ENCODE measurements at places on chromosomes 5 and 9. TPM values are rescaled to one million over a fixed set of nuclear protein-coding genes. Genes with fewer than 3 reads are reported as not detected.
A peak's percentile ranks its signal among the peaks of the same experiment; 100 is the strongest.

Gene KCNV2
- not detected for total RNA-seq

Gene TMEM252
- not detected for total RNA-seq

Gene ANKRD34B
- not detected for total RNA-seq

Gene ZBTB43
- total RNA-seq = 23.0 TPM

- DNase-seq = no peak
- no peaks in the 10 kb centered on the region for H3K36me3 ChIP-seq
- no peak overlapping the region for H3K4me3 ChIP-seq
Measured at GRCh38 chr5:88925692-88926490, 42.9 kb upstream of the MEF2C start.

DNA sequence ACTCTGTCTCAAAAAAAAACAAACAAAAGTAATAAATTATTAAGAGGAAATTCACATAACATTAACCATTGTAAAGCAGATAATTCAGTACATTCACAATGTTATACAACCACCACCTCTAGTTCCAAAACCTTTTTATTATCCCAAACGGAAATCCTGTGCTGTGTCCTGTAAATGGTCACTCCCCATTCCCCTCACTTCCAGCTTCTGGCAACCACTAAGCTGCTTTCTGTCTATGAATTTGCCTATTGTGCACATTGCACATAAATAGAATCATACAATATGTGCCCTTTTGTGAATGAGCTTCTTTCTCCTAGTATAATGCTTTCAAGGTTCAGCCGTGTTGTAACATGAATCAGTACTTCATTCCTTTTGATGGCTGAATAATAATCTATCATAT lies 20.8 kb downstream of the C9orf152 start:
- no peaks in the 10 kb centered on the region for H3K27me3 ChIP-seq
- H3K27ac ChIP-seq = no peak overlapping the region
- H3K4me1 ChIP-seq = no peaks in the 10 kb centered on the region
- H3K36me3 ChIP-seq = no peaks in the 10 kb centered on the region
- DNase-seq = no peak

- H3K27ac ChIP-seq = no peak overlapping the region
- no peaks in the 10 kb centered on the region for H3K4me1 ChIP-seq
- peaks cover 2% of the 10 kb centered on the region for H3K27me3 ChIP-seq
- DNase-seq = no peak
- H3K4me3 ChIP-seq = no peak overlapping the region
Measured at GRCh38 chr9:133191989-133192388, 17.1 kb downstream of the OBP2B start.

DNA sequence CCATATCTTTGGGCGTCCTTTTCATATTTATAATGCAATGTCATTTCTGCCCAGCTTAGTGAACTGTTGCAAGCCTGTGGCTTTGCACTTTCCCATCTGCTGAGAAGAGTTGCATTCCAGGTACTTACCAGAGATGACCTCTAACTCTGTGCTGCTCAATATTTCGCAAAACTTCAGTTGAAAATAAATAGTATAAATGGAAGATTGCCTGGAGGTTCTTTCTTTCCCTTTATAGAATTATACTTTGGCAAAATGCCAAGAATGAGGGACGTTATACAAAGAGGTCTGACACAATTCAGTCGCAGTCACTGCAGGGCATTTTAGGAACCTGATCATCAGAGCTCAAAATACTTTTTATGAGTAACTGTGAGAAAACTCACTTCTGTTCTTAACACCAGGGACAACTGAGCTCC lies 18.9 kb upstream of the VLDLR start:
- no peak overlapping the region for H3K27ac ChIP-seq
- no peak for DNase-seq
- no peaks in the 10 kb centered on the region for H3K4me1 ChIP-seq
- peaks cover 19% of the 10 kb centered on the region for H3K27me3 ChIP-seq
- H3K36me3 ChIP-seq = no peaks in the 10 kb centered on the region

DNA sequence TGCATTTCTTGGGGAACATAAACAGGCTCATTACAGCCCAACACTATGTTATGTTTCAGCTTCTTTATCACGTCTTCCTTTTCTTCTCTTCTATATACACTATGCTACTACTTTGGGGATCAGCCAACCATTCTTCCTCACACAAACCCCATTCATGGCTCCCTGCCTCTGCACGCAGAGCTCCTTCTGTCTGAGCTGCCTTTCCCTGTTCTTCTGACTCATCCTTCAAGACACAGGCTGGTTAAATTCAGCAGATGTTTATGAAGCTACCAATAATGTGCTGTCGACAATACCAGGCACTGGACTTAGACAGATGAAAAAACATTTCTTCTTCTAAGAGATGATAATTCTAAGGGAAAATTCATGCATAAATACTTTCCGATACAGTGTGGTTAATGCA lies 102.5 kb upstream of the TXNDC8 start:
- H3K27ac ChIP-seq = no peak overlapping the region
- peaks cover 2% of the 10 kb centered on the region for H3K27me3 ChIP-seq
- no peak overlapping the region for H3K4me3 ChIP-seq

DNA sequence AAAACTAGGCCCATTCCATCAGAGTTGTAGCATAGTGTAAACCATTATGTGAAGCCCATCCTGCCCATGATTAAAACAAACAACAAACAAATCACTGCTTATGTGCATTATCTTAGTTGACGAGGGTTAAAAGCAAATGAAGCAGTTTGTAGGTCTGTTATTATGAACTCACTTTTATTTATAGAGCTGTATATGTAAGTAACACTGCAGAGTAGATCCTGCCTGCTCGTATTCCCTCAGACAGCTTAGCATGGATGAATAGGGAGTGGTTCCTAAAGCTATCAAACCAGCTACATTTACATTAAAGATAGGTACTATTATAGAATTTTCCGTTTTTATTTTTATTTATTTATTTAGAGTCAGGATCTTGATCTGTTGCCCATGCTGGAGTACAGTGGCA lies 112.6 kb downstream of the GDNF start:
- no peak overlapping the region for H3K4me3 ChIP-seq
- H3K36me3 ChIP-seq = peaks cover 44% of the 10 kb centered on the region
- H3K4me1 ChIP-seq = peaks cover 16% of the 10 kb centered on the region
- DNase-seq = no peak
- no peaks in the 10 kb centered on the region for H3K27me3 ChIP-seq

DNA sequence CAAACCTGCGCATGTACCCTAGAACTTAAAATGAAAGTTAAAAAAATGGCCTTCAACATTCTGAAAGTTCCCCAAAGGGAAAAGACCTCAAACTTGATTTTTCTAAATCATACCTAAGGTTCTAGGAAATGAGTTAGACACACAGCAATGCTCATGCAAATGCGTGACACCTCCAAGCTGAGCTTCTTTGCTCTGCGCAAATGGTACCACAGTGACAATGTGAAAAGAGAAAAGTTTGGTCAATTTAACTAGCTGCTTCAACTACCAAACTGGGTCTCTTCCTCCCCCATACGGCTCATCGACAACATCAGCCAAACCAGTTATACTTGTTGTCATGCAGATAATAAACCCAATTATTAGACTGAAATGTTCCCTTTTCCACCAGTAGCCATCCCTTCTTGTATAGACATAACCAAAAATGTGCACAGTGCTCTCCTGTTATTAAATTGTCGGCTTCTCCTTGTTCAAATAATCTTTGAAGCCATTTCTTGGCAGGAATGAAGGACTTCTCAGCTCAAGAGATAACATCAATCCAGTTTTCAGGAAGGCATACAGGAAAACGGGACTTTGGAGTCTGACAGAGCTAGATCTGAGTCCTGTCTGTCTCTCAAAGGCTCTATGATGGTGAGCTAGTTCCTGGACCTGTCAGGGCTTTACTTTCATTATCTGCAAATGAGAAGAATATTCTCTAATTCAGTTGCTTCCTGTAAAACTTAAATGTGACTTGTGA lies 185.6 kb upstream of the NR3C1 start:
- no peaks in the 10 kb centered on the region for H3K27me3 ChIP-seq
- no peak overlapping the region for H3K4me3 ChIP-seq
- H3K36me3 ChIP-seq = no peaks in the 10 kb centered on the region
- DNase-seq = no peak
- peaks cover 43% of the 10 kb centered on the region for H3K4me1 ChIP-seq

GRCh38 chr5:159641371-159642039 lies 274.8 kb upstream of the ADRA1B start:
- no peak for DNase-seq
- no peaks in the 10 kb centered on the region for H3K27me3 ChIP-seq
- H3K4me3 ChIP-seq = no peak overlapping the region
- no peak overlapping the region for H3K27ac ChIP-seq
- H3K36me3 ChIP-seq = no peaks in the 10 kb centered on the region

- H3K36me3 ChIP-seq = peaks cover 3% of the 10 kb centered on the region
- H3K4me1 ChIP-seq = peaks cover 16% of the 10 kb centered on the region
- no peak for DNase-seq
- no peak overlapping the region for H3K4me3 ChIP-seq
- no peak overlapping the region for H3K27ac ChIP-seq
Measured at GRCh38 chr5:81161012-81161601, 72.0 kb upstream of the CKMT2 start.

DNA sequence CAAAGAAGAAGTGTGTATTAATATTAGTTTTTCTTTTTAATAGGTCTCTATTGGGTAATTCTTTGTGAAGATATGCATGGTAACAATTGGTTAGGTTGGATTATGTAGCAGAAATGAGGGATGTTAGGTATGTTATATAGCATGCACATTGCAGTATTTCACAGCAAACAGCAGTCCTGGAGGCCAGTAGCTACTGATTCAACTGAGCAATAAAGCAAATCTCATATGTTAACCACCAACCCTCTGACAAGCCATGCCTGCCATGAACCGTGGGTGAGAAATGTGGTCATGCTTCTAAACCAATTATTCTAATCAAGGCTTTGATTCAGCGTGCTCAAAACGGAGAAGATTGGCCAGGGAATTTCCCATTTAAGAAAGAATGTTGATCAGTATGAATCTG lies 313.0 kb upstream of the CDH6 start:
- H3K27ac ChIP-seq = no peak overlapping the region
- H3K4me3 ChIP-seq = no peak overlapping the region
- no peaks in the 10 kb centered on the region for H3K27me3 ChIP-seq
- no peak for DNase-seq
- H3K36me3 ChIP-seq = no peaks in the 10 kb centered on the region

GRCh38 chr9:5493679-5494511 lies 16.4 kb upstream of the PDCD1LG2 start:
- H3K4me3 ChIP-seq = no peak overlapping the region
- peaks cover 3% of the 10 kb centered on the region for H3K36me3 ChIP-seq
- peak overlapping the region; percentile 82 for H3K27ac ChIP-seq

DNA sequence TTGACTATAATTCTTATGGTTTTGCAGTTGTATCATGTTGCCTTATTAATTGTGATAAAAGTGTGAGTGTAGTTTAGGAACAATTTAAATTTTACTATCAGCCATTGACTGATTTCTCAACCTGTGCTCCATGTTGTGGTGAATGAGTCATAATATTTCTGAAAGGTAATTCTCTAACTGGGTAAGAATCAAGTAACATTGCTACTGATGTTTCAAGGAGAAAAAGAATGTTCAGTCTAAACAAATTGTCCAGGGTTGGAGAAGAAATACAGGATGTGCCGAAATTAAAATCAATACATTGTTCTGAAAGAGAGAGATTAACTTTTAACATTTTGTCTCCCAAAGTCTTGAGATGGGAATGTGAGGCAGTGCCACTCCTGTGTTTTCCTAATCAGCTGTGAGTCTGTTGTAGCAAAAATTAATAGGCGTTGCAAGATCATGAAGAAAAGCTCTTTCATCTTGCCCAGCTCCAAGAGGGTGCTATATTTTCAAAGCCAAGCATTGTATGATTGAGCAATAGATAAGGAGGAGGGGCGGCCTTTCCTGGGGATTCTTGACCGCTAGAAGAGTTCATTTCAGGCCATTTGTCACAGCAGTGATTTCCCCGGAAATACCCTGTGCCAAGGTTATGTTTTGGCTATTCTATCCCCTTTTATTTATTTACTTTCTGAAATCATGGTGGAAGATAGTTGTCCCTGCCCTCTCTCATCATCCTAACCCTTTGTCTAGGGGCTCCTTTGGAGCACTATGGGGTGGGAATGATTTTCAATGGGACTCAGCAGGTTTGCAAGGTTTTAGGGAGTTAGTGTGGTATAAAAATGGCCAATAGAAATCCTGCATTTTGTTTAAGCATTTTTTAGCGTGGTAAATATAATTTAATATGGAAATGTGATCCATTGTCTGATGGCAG lies 151.6 kb downstream of the FOCAD start:
- H3K36me3 ChIP-seq = peaks cover 3% of the 10 kb centered on the region
- DNase-seq = no peak
- no peak overlapping the region for H3K4me3 ChIP-seq
- H3K4me1 ChIP-seq = peaks cover 6% of the 10 kb centered on the region
